ENCODE measurements at places on chromosomes 5 and 9. TPM values are rescaled to one million over a fixed set of nuclear protein-coding genes. Genes with fewer than 3 reads are reported as not detected.

The PNPLA7 gene
- total RNA-seq, result 15.7 TPM

The ARSI gene
- total RNA-seq, result not detected

The C9orf153 gene
- total RNA-seq, result 0.55 TPM

The CDH6 gene
- not detected for total RNA-seq

The CATSPER3 gene
- 0.94 TPM for total RNA-seq

The FOXB2 gene
- total RNA-seq, result not detected

DNA sequence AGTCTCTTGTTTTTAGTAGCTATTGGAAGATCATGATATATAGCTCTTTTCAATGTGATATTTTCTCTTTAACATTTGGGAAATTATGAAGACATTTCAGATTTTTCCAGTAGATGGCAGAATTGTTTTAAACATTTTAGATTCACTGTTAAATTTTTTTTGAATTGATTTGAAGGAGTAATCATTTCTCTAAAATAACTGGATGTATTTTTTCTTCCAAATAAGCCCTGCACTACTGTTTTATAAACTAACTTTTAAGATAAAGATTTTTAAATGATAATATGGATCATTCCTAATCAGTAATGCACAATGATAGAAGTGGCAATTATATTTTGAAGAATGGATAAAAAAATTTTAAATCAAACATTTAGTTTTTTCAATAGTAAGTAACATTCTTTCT, 14.2 kb downstream of the NDUFAF2 start:
- no peak overlapping the region for H3K27ac ChIP-seq
- peaks cover 8% of the 10 kb centered on the region for H3K4me1 ChIP-seq
- H3K4me3 ChIP-seq, result no peak overlapping the region
- DNase-seq, result peak; percentile 5
- no peaks in the 10 kb centered on the region for H3K27me3 ChIP-seq

DNA sequence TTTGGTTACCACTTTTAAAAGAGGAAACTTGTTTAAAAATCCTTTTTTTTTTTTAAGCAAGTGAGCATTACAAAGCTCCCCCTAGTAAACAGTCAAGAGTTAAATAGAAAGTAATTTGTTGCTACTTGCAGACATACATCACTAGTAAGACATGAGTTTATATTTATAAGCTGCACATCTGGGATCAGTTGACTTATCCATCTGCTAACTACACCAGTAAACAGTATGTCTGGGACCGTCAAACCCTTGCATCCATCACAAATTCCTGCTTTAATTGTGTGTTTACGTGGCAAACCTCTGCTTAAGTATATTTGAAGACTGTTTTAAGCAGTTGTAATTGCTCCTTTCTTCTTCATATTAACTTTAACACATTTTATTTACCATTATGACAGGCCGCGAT, 146.8 kb downstream of the EBF1 start:
- no peak overlapping the region for H3K27ac ChIP-seq
- H3K27me3 ChIP-seq, result no peaks in the 10 kb centered on the region
- no peak for DNase-seq
- H3K4me1 ChIP-seq, result peaks cover 6% of the 10 kb centered on the region
- H3K4me3 ChIP-seq, result no peak overlapping the region

GRCh38 chr5:8590959-8591358, 722.0 kb downstream of the MTRR start:
- H3K4me3 ChIP-seq, result no peak overlapping the region
- no peaks in the 10 kb centered on the region for H3K27me3 ChIP-seq
- no peak overlapping the region for H3K27ac ChIP-seq
- no peaks in the 10 kb centered on the region for H3K4me1 ChIP-seq
- DNase-seq, result no peak

- no peaks in the 10 kb centered on the region for H3K36me3 ChIP-seq
- no peaks in the 10 kb centered on the region for H3K27me3 ChIP-seq
- H3K4me3 ChIP-seq, result no peak overlapping the region
- H3K27ac ChIP-seq, result no peak overlapping the region
- H3K4me1 ChIP-seq, result no peaks in the 10 kb centered on the region
- DNase-seq, result no peak
Measured at GRCh38 chr5:151374539-151374938, 27.2 kb upstream of the SLC36A2 start.

GRCh38 chr9:85200726-85201404, 531.3 kb downstream of the NTRK2 start:
- H3K4me3 ChIP-seq, result no peak overlapping the region
- H3K4me1 ChIP-seq, result no peaks in the 10 kb centered on the region
- H3K27ac ChIP-seq, result no peak overlapping the region
- no peak for DNase-seq

DNA sequence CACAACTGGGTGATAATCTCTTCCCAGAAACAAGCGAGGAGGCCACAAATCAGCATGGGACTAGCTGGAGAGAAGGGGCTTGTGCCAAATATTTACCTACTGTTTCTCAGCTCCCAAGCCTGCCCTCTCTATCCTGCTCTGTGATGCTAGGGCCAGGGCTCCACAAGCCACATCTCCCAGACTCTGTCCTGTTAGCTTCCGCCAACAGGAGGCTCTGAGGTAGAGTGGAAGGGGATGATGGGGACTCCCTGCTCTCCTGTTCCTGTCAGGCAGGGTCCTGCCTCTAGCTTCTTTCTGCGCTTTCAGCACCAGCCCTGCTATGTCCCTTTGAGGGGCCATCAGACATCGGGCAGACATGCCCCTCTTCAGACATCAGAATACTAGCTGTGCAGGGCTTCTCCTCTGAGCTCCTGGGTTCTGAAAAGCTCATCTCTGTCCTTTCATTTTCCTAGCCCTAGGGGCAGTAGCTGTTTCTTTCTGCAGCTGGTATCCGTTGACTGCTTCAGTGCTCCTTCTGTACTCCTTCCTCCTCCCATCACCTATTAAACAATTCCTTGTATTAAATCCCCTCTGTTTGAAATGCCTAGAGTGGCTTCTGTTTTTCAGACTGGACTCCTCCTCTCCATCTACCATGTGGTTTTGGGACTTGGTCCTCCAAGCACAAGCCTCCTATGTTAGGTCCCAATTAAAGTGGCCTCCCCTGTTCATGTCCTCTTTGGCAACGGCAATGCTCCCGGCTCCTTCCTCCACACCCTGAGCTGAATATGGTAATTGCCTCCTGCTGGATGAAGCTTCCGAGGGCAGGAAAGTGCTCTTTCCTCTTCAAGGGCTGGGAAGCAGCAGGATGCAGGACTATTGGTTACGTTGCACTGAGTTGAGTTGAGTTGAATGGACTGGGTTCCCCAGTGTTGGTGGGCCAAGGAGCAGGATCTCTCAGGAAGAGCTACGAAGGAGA, 161.1 kb upstream of the TBC1D2 start:
- no peak overlapping the region for H3K4me3 ChIP-seq
- no peak overlapping the region for H3K27ac ChIP-seq
- H3K27me3 ChIP-seq, result peaks cover 3% of the 10 kb centered on the region
- DNase-seq, result no peak

DNA sequence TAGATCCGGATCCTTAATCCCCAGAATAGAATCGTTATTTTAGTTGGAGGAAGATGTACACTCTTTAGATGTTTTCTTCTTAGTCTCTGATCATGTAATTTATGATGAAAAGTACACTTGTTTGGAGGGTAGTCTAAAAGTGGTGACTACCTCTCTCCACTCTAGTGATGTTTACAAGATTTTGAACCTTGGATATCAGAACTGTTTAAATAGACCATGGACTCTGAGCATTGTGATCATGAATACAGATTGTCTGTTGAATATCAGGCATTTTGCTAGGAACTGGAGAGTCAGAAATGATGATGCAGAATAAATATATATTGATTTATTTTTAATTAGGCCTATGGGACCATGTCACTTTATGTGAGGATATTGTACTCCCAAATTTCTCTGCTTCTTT, 706.3 kb upstream of the WWC1 start:
- H3K27me3 ChIP-seq, result no peaks in the 10 kb centered on the region
- H3K27ac ChIP-seq, result no peak overlapping the region
- no peaks in the 10 kb centered on the region for H3K4me1 ChIP-seq
- no peak overlapping the region for H3K4me3 ChIP-seq
- DNase-seq, result no peak

DNA sequence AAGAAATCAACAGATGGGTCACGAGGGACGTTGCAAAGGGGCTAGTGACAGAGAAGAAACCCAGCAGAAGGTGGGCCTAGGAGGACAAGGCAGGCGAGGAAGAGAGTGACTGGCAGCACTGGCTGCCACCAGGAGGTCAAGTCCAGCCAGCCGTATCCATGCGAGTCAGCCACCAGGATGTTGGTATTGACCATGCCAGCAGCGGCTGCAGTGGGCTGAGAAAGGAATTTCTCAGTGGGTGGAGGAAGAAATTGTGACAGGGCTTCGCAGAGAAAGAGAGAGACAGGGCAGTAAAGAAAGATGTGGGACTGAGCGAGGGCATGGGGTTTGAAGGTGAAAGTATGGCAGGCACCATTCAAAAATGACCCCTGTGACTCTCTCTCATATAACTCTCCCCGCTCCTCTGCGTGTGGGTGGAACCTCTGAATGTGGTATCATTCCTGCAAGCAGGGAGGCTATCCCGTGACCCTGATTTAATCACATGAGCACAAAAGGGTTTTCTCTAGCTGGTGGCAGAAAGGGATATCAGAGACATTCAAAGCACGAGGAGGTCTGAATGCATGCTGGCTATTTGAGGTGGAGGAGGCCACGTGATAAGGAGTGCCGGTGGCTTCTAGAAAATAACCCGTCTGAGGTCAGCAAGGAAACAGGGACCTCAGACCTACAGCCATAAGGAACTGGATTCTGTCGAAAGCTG, 45.4 kb upstream of the FBXW11 start:
- no peak for DNase-seq
- H3K27ac ChIP-seq, result no peak overlapping the region
- H3K36me3 ChIP-seq, result peaks cover 89% of the 10 kb centered on the region
- H3K4me3 ChIP-seq, result no peak overlapping the region

GRCh38 chr5:76527685-76528161, 95.5 kb downstream of the F2RL2 start:
- DNase-seq, result no peak
- no peak overlapping the region for H3K4me3 ChIP-seq

DNA sequence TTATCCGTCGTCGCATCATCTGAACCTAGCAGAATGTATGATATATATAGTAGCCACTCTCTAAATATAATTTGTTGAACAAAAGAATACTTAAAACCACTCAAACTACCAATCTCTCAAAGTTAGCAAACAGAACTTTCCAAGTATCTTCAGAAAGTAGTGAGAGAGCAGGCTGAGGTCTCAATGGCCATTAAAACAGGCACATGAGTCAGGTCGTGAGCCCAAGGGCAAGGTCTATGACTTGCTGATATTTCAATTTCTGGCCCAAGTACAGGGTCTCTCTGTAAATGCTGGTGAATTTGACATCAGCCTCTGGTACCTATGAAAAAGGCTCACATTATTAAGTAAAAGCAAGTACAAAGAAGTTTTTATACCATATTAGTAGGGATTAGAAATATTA, 95.1 kb downstream of the GPR21 start:
- H3K36me3 ChIP-seq, result peaks cover 3% of the 10 kb centered on the region
- H3K4me3 ChIP-seq, result no peak overlapping the region
- H3K27ac ChIP-seq, result no peak overlapping the region
- DNase-seq, result no peak
- H3K4me1 ChIP-seq, result no peaks in the 10 kb centered on the region

DNA sequence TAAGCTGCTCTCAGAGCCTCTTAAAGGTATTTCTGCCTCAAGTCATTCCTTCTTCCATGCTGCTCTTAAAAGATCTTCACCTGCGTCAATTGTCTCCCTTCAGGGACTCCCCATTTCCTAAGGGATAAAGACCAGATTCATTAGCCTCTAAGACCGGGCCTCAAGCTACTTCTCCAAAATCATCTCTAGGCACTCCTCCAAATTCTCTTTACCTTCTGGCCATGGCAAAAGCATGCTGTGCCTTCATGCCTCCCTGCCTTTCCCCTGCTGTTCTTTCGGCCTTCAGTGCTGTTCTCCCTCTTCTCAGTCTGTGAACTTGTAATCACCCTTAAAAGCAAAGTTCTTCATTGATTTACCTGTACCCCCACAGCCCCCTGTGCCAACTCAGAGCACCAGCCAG, 4.4 kb downstream of the TMOD1 start:
- DNase-seq, result no peak
- no peak overlapping the region for H3K4me3 ChIP-seq
- H3K4me1 ChIP-seq, result peaks cover 17% of the 10 kb centered on the region
- no peaks in the 10 kb centered on the region for H3K36me3 ChIP-seq
- H3K27me3 ChIP-seq, result peaks cover 18% of the 10 kb centered on the region
- no peak overlapping the region for H3K27ac ChIP-seq

DNA sequence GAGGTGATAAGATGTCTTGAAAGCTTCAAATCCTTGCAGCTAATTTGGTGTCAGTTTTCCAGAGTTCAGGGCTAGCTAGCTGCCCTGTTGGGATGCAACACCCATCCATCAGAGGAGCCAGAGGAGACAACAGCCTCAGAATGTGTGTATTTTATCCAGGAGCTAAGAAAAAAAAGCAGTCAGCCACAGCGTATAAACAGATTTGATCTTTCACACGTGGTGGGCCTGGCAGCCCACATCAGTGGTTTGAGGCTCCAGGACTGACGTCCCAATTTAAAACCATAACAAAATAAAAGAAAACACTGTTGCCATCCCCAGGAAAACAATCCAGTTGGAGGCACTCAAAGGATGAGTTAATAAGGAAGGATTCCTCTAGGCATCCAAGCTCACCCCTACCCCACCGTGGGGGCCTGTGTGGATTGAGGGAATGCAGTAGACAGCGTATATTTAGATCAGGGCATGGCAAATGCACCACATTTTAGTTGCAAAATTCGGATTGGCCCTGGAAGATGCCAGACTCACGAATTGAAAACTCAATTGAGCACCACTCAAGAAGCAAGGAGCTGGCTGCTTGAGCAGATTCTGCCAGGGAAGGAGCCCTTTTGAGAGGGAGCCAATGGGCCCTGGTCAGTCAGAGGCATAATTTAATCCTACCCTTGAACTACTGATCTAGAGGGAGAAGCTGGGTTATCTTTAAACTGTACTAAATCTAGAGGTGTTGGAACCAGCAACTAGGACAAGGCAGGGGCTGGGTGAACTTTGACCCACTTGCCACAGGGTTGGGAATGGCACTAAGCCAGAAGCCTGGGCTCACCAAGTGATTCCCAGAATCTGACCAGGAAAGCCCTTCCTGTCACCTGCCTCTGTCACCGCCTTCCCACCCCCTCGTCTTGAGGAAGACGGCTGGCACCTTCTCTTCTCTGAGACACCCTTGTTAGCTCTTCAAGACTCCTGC, 17.5 kb downstream of the ADRA1B start:
- no peaks in the 10 kb centered on the region for H3K4me1 ChIP-seq
- no peaks in the 10 kb centered on the region for H3K36me3 ChIP-seq
- H3K27ac ChIP-seq, result no peak overlapping the region
- no peaks in the 10 kb centered on the region for H3K27me3 ChIP-seq
- peak; percentile 20 for DNase-seq

DNA sequence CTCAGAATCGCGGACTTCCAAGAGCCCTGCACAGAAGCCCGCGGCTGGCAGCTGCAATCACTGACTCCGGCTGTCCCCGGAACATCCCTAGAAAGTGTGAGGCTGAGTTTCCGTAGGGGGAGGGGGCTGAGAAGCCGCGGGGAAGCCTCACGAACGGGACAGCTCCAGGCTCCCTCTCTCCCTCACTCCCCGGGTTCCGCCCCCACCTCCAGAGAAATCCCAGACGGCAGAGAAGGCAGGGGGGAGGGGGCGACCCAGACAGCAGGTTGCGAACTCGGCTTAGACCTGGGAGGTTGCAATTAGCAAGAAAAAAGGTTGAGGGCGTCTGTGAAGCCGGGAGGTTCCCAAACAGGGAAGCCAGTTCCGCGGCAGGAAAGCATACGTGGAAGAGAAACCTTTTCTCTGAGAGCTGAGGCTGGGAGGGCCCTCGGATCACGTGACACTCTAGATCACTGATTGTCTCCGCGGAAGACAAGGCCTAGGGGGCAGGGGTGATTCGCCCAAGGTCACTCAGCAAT, 73.8 kb upstream of the CPLX2 start:
- no peaks in the 10 kb centered on the region for H3K36me3 ChIP-seq
- H3K27me3 ChIP-seq, result peaks cover 8% of the 10 kb centered on the region
- no peak overlapping the region for H3K4me3 ChIP-seq
- DNase-seq, result no peak
- H3K4me1 ChIP-seq, result peaks cover 16% of the 10 kb centered on the region

- no peak for DNase-seq
- no peak overlapping the region for H3K4me3 ChIP-seq
Measured at GRCh38 chr5:35026280-35026840, 21.4 kb downstream of the AGXT2 start.

Measured in CD4-positive, alpha-beta memory T cell (primary cell).